ENCODE measurements at places on chromosomes 2 and 18. TPM values are rescaled to one million over a fixed set of nuclear protein-coding genes. Genes with fewer than 3 reads are reported as not detected.
A peak's percentile ranks its signal among the peaks of the same experiment; 100 is the strongest.

The PJVK gene
- 4.5 TPM for total RNA-seq

The AP1S3 gene
- 1.8 TPM for total RNA-seq

The LIMS3 gene
- total RNA-seq = 1.1 TPM

The IL1R1 gene
- 6.9 TPM for total RNA-seq

The NTSR2 gene
- not detected for total RNA-seq

The CD8B gene
- total RNA-seq = 1.3 TPM

The ITM2C gene
- total RNA-seq = 18.4 TPM

The ANO7 gene
- 0.27 TPM for total RNA-seq

DNA sequence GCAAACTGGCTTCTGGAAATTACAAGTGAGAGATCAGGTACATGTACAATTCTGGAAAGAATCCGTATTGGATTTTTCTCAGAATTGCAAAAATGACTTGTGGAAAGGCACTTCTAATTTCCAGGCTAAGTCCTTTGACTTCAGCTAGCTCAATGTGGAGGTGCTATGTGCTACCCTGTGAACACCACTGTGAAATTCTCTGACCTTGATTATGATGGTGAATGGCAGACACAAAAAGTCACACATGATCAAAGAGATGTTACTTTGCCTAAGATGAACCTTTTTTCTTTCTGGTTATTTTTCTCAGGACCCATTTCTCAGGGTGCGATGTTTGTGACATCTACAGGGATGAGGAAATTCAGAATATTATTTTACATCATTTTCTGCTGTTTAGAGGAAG is 856.6 kb upstream of the VRK2 start:
- DNase-seq = no peak

DNA sequence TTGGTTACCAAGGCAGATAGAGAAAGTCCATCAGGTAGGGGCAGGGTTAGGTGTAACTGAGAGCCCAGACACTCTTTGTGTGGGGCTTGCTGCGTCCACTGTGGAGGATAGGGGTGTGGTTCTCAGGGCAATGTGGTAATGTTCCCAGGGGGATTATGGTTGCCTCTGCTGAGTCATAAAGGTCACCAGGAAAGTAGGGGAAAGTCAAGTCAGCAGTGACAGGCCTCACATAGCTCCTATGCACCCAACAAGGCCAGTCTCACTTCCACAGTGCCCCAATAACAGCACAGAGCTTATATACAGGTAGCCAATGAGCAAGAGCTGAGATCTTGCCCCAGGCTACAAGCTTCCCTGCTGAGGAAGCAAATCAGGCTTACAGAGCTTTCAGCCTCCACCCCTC is 1438.0 kb upstream of the ZEB2 start:
- DNase-seq = no peak

DNA sequence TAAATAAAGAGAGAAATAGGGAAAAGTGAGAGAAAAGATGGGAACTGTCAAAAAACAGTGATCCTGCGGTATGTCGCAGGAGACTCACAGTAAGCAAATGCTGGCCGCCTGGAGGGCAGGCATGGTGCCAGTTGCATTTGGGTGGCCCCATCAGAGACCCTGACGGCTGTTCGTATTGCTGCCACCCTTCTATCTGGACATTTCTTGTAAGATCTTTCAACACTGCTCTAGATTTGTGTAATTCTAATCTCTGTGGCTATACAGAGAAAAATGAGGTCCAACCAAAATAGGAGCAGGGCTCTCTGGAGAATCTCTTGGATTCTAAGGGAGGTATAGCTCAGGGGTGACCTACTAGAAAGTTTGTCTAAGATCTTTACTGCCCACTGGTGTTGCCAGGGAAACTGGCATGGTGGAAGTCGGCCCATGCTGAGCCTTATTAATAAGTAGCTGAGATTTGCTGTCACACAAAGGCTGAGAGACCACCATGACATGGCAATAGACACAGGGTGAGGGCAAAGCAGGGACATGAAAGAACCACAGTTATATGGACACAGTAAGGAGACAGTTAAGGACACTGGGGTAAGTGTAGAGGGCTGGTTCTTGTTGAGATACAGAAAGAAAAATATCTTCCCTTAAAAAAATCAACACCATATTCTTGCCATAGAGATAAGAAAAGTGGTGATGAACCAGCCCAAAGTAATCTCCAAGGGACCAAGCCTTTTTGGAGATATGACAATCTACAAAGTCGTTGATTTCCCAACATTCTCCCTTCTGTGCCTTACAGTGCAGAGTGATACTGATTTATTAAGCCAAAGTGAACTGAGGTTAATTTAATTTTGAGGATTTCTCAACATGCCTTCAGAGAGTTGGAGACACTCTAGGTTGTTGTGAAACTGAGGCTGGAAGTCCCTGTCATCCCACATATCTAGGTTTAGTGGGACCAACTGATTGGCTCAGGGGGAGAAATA is 26.4 kb upstream of the FZD7 start:
- DNase-seq = no peak

GRCh38 chr2:40173276-40173675 is 278.6 kb downstream of the SLC8A1 start:
- DNase-seq = no peak

DNA sequence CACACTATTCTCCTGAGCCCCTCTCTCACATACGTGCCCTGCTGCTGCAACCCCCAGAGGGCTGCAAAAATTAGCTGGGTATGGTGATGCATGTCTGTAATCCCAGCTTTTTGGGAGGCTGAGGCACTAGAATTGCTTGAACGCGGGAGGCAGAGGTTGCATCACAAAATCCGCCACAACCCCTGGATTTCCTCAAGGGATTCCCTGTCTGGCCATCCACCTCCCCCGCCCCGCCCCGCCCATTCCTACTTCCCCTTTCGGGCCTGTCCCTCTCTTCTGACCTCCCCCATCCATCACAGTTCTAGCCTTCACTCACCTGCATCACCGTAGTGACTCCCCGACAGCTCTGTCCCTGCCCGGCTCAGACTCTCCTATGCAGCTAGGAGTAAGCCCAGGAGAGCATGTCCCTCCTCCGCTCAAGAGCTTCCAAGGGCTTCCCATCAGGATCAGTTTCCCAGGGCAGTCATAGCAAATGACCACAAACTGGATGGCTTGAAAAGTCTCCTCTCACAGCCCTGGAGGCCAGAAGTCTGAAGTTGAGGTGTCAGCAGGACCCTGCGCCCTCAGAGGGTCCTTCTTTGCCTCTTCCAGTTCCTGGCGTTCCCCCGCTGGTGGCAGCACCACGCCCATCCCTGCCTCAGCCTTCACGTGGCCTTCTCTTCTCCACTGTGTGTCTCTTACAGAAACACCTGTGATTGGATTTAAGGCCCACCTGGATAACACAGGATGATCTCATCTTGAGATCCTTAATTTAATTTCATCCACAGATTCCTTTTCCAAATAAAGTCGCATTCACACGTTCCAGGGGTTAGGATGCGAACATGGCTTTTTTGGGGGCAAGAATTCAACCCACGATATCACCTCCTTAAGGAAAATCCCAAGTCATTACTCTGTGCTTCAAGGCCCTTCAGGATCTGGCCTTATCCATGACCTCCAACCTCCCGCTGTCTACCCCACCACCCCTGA is 58.5 kb downstream of the HS1BP3 start:
- no peak for DNase-seq

DNA sequence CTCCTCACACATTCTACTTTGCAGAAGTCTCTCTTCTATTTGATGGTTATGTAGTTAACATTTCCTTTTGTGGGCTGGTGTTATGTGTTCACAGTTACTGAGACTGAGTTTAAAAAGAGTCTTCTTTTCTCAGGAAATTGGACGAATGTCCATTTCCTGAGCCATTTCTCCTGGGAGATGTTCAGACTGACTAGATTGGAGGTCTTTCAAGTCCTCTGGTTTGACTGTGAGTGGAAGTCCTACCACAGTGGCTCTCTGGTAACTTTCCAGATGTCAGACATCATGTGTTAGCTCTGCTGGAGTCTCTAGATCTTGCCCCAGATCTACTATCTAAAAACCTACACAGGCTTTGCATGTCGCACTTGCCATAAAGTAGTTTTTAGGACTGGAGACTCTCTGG is 116.0 kb downstream of the GALR1 start:
- no peak for DNase-seq

GRCh38 chr2:151729837-151730236 is 4.4 kb downstream of the NEB start:
- no peak for DNase-seq

DNA sequence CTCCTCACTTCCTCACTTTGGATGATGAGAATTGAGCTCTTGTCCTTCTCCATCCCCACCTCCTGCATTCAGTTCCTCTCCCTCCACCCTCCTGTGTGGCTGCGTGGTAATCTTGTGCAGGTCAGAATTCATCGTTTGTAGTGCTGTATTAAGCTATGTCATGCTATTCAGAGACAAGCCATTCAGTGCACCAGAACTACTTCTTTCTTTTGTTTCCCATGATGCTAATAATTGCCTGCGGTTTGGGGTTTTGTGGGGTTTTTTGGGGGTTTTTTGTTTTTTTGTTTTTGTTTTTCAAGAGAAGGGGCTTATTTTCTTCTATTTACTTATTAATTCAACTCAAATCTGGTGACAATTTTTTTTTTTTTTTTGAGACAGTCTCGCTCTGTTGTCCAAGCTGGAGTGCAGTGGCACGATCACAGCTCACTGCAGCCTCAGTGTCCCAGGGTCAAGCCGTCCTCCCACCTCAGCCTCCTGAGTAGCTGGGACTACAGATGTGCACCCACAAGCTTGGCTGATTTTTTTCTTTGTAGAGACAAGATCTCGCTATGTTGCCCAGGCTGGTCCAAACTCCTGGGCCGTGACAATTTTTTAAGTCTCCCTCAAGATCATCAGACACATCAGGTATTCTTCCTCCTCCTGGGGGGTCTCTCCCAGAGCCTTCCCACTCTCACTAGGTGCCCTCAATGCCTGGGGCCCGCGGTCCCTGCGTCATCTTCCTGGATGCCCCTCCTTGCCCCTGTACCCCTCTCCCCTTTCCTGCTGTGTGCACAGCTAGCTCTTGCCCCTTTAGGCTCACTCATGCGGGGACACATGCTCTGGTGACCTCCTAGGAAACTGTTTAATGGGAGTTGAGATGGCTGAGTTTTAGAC is 37.8 kb downstream of the MAL start:
- peak; percentile 44 for DNase-seq
